Inflammatory macrophage treated with lipopolysaccharide for 4 hours (primary cell): ENCODE measurements at places on chromosomes 16 and 17.

- DNase-seq: no peak
Observed at GRCh38 chr17:64343071-64343774, 47.4 kb downstream of the PECAM1 start.

GRCh38 chr17:76232342-76232741 is 8.0 kb downstream of the RNF157 start:
- no peak for DNase-seq

GRCh38 chr17:60641810-60642220 is 35.8 kb upstream of the BCAS3 start:
- DNase-seq: peak; percentile 73

- DNase-seq: no peak
Observed at GRCh38 chr17:78789149-78789662, 7.1 kb upstream of the CYTH1 start.

DNA sequence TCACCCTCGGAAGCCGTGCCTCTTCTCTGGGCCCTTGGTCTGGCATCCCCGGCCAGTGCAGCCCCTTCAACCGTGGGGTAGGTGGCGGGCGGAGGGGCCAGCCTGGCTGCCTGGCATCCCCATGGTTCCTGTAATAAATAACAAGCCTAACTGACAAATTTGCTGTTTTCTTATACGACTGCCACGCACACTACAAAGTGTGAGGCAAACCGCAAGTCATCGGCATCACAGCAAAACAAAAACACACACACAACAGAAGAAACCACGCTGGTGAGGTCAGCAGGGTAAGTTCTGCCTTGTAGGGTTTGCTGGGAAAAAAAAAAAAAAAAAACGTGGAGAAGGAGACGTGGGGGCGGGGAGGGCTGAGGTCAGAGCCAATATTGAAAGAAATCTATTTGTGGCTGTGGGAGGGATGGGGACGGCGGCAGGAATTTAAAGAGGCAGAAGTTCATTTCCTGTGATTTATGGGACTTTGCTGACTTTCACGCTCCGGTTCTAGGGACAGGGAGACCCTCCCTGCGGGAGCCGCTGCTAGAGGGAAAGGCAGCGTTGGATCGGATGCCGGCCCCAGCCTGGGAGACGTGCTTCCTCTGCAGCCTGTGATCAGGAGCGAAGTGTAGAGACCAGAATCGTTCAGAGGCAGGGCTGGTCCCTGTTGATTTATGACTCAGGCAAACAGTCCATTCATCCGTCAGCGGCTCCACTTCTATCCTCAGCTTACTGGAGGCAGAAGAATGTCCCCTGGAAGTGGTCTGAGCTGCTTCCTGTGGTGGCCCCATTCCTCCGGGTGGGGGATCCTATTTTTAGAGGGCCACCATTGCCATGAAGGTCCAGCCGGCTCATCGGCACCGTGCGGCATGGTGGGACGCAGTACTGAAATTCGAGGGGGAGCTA is 162.8 kb downstream of the FOXL1 start:
- peak; percentile 51 for DNase-seq

GRCh38 chr17:3030096-3030495 is 33.3 kb downstream of the OR1D5 start:
- peak; percentile 71 for DNase-seq

DNA sequence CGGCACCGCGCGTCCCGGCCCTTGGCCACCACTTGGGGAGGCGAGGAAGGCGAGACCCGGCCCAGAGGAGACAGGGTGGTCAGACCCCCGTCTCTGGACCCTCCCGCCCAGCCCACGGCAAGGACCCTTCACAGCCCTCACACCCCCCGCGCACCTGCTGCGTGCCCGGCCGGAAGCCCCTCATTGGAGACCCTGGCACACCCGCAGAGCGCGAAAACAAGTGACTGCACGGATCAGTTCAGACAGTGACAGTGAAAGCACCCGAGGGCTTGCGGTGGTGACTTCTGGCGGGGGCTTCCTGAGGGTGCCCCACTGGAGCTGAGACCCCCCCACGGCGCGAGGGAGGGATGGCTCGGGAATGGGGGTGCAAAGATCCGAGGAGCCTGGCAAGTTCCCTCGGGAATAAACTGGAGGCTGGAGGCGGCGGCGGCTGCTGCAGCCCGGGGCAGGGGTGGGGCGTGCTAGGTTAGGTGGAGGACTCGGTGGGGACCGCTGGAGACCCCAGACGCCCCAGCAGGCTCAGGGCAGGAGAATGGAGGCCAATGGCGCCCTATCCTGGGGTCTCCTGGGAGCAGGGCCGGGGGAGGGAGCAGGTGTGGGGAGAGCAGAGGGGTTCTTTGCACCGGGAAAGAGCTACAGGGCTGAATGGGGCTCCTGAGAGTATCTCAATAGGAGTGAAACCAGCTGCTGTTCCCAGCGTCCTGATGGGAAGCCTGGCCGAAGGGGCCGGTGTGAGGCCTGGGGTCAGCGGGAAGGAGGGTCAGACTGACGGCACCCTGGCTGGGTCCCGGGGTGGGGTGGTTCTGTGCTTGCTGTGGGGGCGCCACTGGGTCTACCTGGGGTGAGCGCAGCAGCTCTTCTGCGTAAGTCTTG is 824 bp upstream of the FBXL16 start:
- DNase-seq: no peak

DNA sequence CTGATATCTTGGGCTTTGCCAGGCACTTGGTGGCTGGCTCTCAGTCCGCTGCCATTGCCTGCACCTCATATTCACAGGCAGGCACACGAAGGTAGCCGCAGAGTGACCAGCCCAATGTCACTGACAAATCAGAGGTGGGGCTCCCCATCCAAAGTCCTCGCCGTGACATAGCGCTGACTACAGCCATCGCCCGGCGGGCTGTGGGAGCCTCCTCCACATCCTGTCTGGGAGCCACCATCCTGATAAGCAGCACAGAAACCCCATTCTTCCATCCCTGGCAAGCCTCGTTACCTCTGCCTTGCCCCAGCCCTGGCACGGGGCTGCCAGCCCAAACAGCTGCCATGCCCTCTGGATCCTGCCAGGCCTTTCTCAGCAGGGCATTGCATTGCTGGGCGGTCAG is 437.8 kb downstream of the SLC39A11 start:
- no peak for DNase-seq

DNA sequence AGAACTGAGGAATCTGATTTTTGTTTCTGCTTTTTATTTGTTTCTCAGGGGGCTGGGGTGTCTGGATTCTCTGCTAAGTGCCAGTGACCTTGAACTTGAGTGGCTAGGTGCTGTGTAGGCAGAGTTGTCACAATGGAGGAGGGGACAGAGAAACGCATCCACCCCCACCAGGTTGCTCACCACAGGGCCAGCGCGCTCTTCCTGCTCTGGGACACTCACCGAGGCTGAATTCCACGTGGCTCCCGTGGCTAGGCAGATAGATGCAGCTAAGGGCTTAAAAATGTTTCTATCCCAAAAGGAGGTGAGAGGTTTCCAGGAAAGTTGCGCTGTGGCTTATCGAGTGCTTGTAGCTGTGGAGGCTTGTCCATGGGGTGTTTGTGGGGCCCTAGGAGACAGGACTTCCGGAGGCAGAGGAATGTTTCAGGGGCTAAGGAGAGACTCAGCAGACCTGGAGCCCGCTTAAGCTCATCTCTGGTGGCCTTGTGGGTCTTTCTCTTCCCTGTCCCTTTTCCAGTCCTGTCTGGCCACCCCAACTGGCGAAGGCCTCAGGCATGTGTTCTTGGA is 36.8 kb downstream of the ADCY7 start:
- no peak for DNase-seq

GRCh38 chr16:3745751-3746355 is 28.5 kb upstream of the TRAP1 start:
- DNase-seq: no peak

GRCh38 chr17:51036084-51036483 is 84.6 kb downstream of the SPAG9 start:
- no peak for DNase-seq

DNA sequence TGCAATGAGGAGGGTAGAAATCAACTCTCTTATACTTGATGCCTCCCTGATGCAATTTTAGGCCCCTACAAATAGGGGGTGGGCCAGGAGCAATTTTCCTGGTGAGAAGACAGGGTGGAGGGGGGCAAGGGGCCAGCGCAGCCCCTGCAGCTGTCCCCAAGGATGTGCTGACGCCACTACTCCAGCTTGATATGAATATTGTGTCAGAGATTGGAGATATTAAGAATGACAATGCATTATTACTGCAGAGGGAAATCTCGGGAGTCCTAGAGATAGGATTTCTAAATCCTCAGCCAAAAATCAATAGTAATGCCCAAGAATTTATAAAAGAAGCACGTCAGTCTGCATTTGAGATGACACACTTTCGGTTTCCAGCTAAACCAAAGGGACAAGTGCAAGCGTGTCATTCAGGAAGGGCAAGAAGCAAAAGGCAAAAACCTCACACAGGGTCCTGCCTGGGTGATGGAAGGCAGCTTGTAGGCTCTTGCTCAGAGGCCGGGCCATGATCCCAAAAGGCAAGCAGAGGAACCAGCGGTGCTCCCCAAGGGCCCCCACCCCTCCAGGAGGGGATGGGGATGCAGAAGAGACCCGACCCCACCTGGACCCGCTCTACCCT is 178.8 kb downstream of the C16orf78 start:
- DNase-seq: no peak

- DNase-seq: no peak
Observed at GRCh38 chr16:63426275-63426870, 1390.1 kb upstream of the CDH8 start.

DNA sequence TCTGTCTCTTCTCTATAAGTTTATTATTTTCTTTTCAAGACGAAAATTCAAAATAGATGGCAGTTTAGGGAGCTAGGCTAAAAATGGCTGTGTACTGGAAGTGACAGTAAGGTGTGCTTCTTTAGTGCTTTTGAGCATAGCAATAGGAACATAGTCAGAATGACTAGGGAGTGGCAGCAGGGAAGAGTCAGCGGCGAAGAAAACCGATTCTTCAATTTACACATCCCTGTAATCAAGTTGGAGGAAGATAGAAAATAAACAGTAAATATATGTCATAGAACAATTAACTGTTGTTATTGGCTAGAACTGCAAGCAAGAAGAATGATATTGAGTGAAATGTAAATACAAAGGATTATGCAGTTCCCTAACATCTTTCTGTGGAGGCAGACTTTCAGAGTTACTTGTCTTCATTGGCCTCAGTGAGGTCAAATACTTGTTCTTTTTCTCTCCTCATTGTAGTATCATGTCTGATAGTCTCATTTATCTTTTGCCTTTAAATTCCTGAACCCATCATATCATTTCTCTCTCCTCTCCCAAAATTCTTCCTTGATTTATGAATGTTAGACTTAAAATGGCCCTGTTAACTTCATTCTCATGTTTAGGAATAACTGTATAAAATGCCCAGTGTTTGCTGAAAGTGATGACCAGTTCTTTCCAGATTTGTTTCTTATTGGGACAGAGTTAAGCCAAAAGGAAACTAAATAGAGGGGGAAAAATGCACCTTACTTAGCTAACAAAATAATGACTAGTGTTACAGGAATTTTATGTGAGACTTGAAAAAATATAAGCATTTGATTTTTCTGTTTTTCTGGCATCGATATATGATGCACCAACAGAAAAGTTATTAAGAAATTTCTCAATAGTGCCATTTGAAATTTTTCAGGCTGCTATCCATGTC is 211.4 kb downstream of the BCAS3 start:
- no peak for DNase-seq

GRCh38 chr17:52837492-52837891 is 679.0 kb upstream of the CA10 start:
- DNase-seq: no peak

DNA sequence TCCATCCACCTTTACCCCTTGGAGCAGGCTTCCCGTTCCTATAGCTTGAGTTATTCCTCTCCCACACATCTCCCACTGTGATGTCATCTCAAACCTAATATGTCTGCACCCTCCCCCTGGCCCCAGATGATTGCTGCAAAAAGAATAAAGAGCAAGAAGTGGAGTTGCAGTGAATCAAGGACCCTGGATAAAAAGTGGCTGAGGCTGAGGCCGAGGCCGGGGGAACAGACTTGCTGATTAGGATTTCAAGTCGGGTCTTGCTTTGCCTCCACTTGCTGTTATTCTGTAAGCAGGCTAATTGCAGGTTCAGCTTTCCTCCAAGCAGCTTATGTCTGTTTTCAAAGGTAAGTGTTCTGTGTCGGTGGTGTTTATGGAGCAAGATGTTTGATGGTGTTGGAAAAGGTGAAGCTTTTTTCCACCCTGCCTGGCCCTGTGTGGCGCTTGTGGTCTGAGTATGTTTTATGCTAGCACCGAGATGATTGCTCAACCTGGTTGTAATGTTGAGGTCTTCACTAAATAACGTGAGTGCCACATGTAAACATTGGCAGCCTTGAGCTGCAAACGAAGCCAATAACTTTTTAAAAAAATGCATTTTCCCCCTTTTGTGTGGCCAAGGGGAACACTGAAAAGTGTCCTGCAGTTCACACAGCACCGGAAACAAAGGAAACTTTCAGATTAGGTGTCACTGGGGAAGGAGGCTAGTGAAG is 15.4 kb downstream of the HS3ST3B1 start:
- DNase-seq: no peak

GRCh38 chr17:18379246-18380146 is 1.9 kb downstream of the EVPLL start:
- DNase-seq: no peak

DNA sequence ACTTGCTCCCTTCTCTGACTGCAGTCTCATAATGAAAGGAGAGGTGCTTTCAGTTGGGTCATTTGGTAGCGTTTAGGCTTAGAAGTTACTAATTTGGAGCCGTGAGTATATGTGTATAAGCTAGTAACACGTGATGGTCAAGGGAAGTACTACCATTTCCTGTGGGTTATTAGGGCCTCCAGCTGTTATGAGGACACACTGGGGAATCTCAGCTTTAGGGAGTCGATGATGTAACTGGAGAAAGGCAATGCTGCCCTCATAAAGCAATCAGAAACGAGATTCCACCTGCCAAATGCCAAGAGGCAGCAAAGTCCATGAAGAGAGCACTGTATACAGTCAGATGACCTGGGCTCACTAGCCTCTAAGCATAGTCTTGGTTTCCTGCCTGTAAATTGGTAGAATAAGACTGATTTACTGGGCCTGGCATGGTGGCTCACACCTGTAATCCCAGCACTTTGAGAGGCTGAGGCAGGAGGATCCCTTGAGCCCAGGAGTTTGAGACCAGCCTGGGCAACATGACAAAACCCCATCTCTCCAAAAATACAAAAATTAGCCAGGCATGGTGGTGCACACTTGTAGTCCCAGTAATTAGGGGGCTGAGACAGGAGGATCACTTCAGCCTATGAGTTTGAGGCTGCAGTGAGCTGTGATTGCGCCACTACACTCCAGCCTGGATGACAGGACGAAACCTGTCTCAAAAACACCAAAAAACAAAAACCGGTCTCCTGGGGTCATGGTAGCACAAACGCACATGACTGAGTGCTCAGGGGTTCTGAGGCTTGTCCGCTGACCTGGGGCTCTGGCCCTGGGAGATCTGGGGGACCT is 53.0 kb downstream of the SF3B3 start:
- peak; percentile 81 for DNase-seq

GRCh38 chr16:17343028-17343427 is 127.7 kb downstream of the XYLT1 start:
- no peak for DNase-seq

DNA sequence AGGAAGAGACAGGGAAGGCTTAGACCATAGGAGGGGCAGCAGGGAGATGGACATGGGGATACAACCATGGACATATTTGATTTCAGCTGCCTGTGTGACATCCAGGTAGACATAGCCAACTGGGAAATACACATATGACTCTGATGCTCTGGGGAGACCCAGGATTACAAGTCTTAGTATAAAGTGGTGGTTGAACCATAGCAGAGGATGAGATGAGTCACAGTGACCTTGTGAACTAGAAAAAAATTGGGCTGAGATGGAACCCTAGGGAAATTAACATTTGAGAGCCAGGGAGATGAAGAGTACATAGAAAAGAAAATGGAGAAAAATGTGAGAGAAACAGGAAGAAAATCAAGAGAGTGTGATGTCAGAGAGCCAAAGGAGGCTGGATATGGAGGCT is 10.2 kb downstream of the MARCHF10 start:
- DNase-seq: no peak
